ENCODE measurements at places on chromosomes 5 and 9. TPM values are rescaled to one million over a fixed set of nuclear protein-coding genes. Genes with fewer than 3 reads are reported as not detected.

FLT4 gene
- 0.09 TPM for polyA plus RNA-seq

- DNase-seq: no peak
Observed at GRCh38 chr9:123246534-123246933, 21.9 kb downstream of the STRBP start.

DNA sequence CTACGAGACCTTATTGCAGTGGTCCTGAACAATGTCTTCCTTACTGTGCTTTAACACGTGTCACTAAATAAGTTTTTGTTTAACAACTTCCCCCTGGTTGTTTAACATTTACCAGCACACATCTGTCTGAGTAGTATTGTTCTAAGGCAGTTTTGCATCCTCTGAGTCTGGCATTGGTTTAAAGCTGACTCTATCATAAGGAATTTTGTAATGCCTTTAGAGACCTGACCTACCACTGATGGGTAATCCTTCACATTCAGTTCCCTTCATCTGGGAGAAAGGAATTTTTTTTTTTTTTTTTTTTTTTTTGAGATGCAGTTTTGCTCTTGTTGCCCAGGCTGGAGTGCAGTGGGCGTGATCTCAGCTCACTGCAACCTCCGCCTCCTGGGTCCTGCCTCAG, 20.0 kb upstream of the PCAT7 start:
- DNase-seq: no peak

UGCG gene
- 34.3 TPM for polyA plus RNA-seq

- no peak for DNase-seq
Observed at GRCh38 chr9:122562134-122562760, 9.3 kb downstream of the OR1N2 start.

GRCh38 chr5:58322453-58322852, 137.4 kb downstream of the PLK2 start:
- DNase-seq: peak; percentile 31

DNA sequence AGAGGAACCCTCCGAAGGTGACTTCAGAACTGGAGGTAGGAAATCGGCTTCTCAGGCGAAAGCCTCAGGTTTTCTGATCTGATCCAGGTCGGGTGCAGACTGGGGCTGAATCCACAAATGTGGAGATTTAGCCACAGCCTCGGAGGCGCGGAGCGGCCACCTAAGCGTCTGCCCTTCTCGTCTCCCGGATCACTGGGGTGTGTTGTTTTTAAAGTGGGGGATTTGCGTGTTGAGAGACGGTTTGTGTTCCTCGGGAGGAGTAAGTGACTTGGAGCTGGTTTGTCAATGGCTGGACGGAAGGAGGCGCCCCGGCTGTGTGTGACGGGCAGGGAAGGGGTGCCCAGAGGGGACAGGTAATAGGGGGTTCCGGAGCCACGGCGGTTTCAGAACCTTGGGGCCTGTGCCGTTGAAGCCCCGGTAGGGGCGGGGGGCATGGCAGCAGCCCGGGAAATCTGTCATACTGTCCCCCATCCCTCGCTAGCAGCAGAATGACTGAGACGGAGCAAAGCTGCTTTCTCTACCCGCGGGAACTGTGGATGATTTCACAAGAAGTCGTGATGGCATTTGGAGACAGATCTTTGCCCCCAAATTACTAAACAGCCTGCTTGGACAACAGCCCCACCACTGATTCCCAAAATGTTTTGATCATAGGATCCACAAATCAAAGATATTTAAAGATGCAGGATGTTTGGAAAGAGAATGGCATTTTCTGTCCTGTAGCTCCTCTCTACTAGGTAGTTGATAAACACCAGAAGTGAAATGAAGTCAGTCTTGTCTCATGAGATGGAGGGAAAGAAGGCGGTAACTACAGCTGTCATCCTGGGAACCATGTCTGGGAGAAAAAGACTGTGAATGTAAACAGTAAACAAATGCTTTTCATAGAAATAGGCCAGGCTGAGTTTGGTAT, 216.5 kb downstream of the PDZD2 start:
- DNase-seq: no peak

DNA sequence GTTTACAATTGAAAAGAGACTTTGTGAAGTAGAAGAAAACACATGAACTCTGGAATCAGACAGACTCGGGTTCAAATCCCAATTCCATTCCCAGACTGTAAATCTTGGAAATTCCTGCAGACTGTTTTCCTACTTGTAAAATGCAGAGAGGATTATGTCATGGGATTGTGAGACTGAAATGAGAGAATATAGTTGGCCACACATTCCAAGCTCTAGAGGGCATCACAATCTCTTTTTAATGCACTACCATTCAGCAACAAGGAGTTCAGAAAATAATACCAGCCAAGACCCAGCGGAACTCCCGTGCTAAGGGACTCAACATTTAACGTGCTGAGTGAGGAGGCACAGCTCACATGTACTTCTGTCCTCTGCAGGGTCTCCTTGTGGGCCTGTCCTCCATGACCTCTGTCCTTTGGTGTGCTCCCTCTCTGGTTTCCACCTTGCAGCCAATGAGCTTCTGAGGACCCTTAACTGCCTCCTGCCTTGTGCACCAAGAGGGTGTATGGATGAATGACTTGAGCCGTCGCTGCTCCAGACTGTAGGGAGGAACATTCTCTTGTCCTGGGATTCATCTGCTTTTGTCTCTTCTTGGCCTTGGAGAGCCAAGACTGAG, 263.5 kb downstream of the NTRK2 start:
- no peak for DNase-seq

- no peak for DNase-seq
Observed at GRCh38 chr5:44952376-44952775, 143.6 kb downstream of the MRPS30 start.

GRCh38 chr5:137867664-137868063, at the start of gene MYOT:
Gene MYOT (plus strand): TSS chr5:137867860. CDS start chr5:137870652, 2,792 bp downstream.
- DNase-seq: no peak

DNA sequence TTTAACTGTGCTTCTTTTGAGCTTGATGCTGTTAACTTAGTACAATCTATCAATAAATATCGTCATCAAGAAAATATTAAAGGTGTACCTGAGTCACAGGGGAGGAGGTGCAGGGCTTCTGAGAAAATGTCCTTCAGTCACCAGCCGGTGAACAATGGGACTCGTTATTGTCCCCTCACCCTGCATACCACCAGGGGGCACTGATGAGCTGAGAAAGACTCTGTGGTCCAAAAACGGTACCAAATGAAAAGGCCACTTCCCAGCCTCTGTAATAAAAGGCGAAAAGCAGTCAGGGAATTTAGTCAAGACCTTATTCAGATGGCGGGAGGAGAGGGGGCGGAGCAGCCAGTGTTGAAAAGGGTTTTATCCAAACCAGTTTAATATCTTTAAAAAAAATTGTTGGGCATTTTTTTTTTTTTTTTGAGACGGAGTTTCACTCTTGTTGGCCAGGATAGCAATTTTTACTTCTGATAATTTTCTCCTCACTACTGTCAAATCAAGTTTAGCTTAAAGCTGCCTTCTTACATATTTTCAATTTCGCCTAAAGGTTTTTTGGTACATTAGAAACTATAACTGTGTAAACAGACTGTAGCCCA, 271.9 kb upstream of the ADAMTS16 start:
- DNase-seq: no peak

- no peak for DNase-seq
Observed at GRCh38 chr5:56595566-56595965, 219.8 kb upstream of the MAP3K1 start.

GRCh38 chr5:120942596-120943350, 478.7 kb downstream of the PRR16 start:
- no peak for DNase-seq

GRCh38 chr9:120755810-120756434, 37.3 kb downstream of the FBXW2 start:
- no peak for DNase-seq

All from BJ (cell line).